Esophagus (tissue), 2 donors: ENCODE measurements at places on chromosomes 2 and 18. TPM values are rescaled to one million over a fixed set of nuclear protein-coding genes. Genes with fewer than 3 reads are reported as not detected.

The ACSL3 gene
- 43.9 TPM for polyA plus RNA-seq

The LMAN2L gene
- polyA plus RNA-seq: 6.2 TPM

The DSEL gene
- 0.18 TPM for polyA plus RNA-seq

The MTCL1 gene
- polyA plus RNA-seq: 6.5 TPM

The GRB14 gene
- polyA plus RNA-seq: 1.1 TPM

The SP100 gene
- 19.2 TPM for polyA plus RNA-seq

The SLC16A14 gene
- 2.6 TPM for polyA plus RNA-seq

The GAD1 gene
- polyA plus RNA-seq: 0.65 TPM

The DPP10 gene
- polyA plus RNA-seq: 0.13 TPM
